Activated CD4-positive, alpha-beta T cell treated with anti-CD3 and anti-CD28 coated beads for 36 hours (primary cell): ENCODE measurements at places on chromosomes 11 and 22. TPM values are rescaled to one million over a fixed set of nuclear protein-coding genes. Genes with fewer than 3 reads are reported as not detected.
A peak's percentile ranks its signal among the peaks of the same experiment; 100 is the strongest.

- no peak for DNase-seq
Measured at GRCh38 chr11:80023386-80023785, 582.6 kb upstream of the TENM4 start.

DNA sequence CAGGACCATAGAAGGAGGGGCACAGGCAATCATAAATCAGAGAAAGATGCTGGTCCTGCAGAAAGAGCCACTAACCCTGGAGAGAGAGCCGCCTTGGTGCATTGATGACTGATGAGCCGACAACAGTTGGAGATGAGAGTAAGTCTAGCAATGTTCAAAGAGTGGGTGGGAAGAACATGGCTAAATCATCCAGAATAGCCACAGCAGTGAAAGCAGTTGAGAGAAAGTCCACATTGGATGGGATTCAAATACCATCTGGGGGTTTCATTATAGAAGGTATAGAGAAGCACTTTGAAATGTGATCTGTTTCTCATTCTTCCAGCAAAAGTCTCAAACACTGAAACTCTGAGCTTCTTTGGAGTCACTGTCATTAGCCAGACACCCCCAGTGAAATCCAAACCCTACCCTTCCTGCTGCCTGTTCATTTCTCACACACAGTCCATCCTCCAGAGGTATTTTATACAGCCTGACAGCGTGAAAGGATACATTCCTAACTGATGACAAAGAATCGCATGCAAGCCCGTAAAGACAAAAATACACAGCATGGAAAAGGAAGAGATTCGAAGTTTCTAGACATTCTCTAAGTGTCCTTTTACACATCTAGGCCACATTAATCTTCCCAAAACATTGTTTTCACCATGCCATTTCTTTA, 303.1 kb upstream of the MPPED2 start:
- DNase-seq: no peak

Gene SCUBE1
- not detected for total RNA-seq

Gene TENM4
- not detected for total RNA-seq

Gene KBTBD3
- 8.9 TPM for total RNA-seq

- DNase-seq: peak; percentile 26
Measured at GRCh38 chr11:61034704-61035525, 63.4 kb downstream of the CD6 start.

DNA sequence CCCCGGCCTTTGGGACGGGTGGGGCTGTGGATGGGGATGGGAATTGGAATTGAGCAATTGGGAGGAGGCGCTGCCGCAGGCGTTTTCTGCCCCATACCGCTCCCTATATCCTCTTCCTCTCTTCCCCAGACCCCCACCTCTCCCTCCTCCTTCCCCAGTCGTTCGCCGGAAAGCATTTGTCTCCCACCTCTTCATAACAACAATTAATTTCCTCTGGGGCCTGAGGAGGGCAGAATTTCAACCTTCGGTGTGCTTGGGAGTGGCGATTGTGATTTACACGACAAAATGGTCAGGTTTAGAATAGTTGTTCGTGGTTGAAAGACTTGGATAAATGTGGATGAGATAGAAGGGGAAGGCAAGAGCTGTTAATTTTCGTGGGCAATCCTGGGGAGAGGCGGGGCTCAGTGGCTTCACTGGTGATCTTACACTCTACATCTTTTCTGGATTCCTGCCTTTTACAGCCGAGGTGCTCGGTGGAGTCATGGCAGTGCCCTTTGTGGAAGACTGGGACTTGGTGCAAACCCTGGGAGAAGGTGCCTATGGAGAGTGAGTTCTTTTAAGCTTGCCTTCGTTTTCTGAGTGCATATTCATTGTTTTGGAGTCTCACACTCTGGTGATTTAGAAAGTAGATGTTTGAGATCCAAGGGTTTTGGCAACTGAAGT, 1.5 kb downstream of the CHEK1 start:
- peak; percentile 58 for DNase-seq

- no peak for DNase-seq
Measured at GRCh38 chr11:116865696-116866095, 28.3 kb upstream of the APOA1 start.

GRCh38 chr22:42436404-42436803, 4.2 kb upstream of the NFAM1 start:
- DNase-seq: no peak
